Activated naive CD8-positive, alpha-beta T cell treated with anti-CD3 and anti-CD28 coated beads for 36 hours (primary cell): ENCODE measurements at places on chromosomes 7 and 10.

- no peak overlapping the region for H3K4me3 ChIP-seq
- DNase-seq = no peak
- peaks cover 61% of the 10 kb centered on the region for H3K4me1 ChIP-seq
- no peaks in the 10 kb centered on the region for H3K27me3 ChIP-seq
Observed at GRCh38 chr7:106102387-106102966, 9.6 kb downstream of the SYPL1 start.

DNA sequence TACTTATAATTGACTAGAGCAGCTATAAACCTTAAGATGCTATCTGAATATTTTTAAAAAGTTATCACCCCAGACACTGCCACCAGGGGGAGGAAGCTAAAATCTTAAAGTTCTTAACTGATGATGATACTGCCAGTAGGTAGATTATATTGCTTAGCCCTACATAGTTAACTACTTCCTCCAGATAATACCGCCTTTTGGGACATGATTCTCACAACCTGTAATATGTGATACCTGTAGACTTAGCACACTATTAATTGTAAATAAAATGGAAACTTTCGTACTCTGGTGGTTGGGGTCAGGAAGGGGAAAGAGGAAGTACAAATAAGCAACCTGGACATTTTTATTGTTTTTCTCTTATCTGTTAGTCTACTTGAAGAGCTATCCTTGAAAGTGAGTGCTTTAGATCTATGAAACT lies 268.9 kb downstream of the ADK start:
- no peak overlapping the region for H3K4me3 ChIP-seq
- peaks cover 16% of the 10 kb centered on the region for H3K36me3 ChIP-seq
- no peak overlapping the region for H3K27ac ChIP-seq
- no peak for DNase-seq

DNA sequence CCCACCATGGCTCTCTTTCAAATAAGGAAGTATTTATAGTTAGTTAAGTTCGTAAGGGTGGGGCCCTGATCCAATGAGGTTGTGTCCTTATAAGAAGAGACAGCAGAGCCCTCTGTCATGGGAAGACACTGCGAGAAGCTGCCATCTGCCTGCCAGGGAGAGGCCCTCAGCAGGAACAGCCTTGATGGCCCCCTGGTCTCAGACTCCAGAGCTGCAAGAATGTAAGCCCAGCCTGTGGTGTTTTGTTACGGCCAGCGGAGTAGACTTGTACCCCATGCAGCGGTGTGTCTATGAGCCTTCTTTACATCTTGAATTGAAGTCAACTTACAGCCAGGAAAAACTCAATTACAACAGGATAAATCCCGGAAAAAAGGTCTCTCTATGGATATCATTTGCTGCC lies 14.3 kb upstream of the LARP4B start:
- DNase-seq = no peak
- H3K4me3 ChIP-seq = no peak overlapping the region
- H3K27me3 ChIP-seq = peaks cover 4% of the 10 kb centered on the region
- H3K36me3 ChIP-seq = no peaks in the 10 kb centered on the region
- H3K4me1 ChIP-seq = peaks cover 34% of the 10 kb centered on the region

- H3K36me3 ChIP-seq = no peaks in the 10 kb centered on the region
- DNase-seq = no peak
- no peaks in the 10 kb centered on the region for H3K4me1 ChIP-seq
- no peaks in the 10 kb centered on the region for H3K27me3 ChIP-seq
Observed at GRCh38 chr7:81744389-81744788, 25.5 kb downstream of the HGF start.

GRCh38 chr10:99835947-99836346 lies 53.5 kb downstream of the ABCC2 start:
- H3K36me3 ChIP-seq = no peaks in the 10 kb centered on the region
- H3K4me3 ChIP-seq = no peak overlapping the region

GRCh38 chr7:95881597-95881996 lies 109.2 kb downstream of the DYNC1I1 start:
- no peaks in the 10 kb centered on the region for H3K4me1 ChIP-seq
- DNase-seq = no peak
- H3K36me3 ChIP-seq = no peaks in the 10 kb centered on the region
- H3K27ac ChIP-seq = no peak overlapping the region
- H3K27me3 ChIP-seq = peaks cover under 1% of the 10 kb centered on the region
- no peak overlapping the region for H3K4me3 ChIP-seq

DNA sequence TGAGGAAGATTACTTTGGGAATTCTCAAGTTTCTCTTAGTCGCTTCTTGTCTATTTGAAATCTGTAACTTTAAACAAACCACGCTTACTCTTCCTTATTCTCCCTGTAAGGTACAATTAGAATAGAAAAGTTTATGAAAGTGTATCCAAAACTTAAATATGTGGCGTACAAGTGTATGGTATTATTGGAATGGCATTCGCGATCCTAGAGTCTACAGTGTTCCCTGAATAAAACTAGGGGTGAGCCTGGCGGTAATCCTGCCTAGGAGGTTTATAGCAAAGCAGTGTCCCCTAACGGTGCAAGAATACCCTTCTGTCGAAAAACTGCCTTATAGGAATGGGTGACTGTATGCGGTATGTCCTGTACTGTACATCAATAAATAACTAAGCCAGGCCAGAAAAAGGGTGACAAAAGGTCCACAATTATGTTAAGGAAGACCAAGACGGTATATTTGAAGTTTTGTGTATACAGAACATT lies 1.2 kb downstream of the TASOR2 start:
- H3K4me1 ChIP-seq = peaks cover 42% of the 10 kb centered on the region
- peak overlapping the region; percentile 95 for H3K27ac ChIP-seq
- H3K4me3 ChIP-seq = peak overlapping the region; percentile 93
- DNase-seq = no peak

- H3K27me3 ChIP-seq = peaks cover 26% of the 10 kb centered on the region
- no peak for DNase-seq
- H3K4me3 ChIP-seq = no peak overlapping the region
- no peaks in the 10 kb centered on the region for H3K36me3 ChIP-seq
Observed at GRCh38 chr7:69839782-69840181, 241.5 kb downstream of the AUTS2 start.

DNA sequence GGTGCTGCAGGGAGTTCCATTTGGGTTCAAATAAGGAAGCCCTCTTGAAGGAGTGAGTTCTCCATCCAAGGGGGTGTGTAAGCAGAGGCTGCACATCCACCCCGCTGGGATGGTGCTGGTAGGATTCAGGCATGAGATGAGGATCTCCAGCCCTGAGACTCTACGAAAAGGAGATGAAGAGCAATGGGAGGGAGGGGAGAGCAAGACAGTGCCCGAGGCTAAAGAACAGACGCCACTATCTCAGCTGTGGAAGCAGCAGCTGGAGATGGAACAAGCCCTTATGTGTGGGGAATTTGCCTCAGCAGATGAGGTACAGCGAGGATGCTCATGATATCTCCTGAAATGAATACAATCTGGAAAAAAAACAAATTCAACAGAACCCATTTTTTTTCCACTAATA lies 28.1 kb upstream of the MYL10 start:
- DNase-seq = no peak
- peaks cover 30% of the 10 kb centered on the region for H3K27me3 ChIP-seq
- H3K36me3 ChIP-seq = no peaks in the 10 kb centered on the region
- no peak overlapping the region for H3K4me3 ChIP-seq

GRCh38 chr7:97342512-97342911 lies 225.0 kb downstream of the SDHAF3 start:
- H3K27me3 ChIP-seq = no peaks in the 10 kb centered on the region
- no peak overlapping the region for H3K4me3 ChIP-seq
- no peak overlapping the region for H3K27ac ChIP-seq
- H3K36me3 ChIP-seq = no peaks in the 10 kb centered on the region
- no peak for DNase-seq
- H3K4me1 ChIP-seq = no peaks in the 10 kb centered on the region

GRCh38 chr7:20200971-20201370 lies 16.2 kb downstream of the MACC1 start:
- DNase-seq = no peak
- H3K36me3 ChIP-seq = peaks cover 1% of the 10 kb centered on the region
- peaks cover 2% of the 10 kb centered on the region for H3K4me1 ChIP-seq
- no peak overlapping the region for H3K27ac ChIP-seq

- peaks cover 2% of the 10 kb centered on the region for H3K36me3 ChIP-seq
- H3K27ac ChIP-seq = no peak overlapping the region
- no peak for DNase-seq
- no peaks in the 10 kb centered on the region for H3K27me3 ChIP-seq
- H3K4me1 ChIP-seq = no peaks in the 10 kb centered on the region
- H3K4me3 ChIP-seq = no peak overlapping the region
Observed at GRCh38 chr10:81570878-81571794, 303.9 kb upstream of the NRG3 start.

GRCh38 chr10:17523246-17523753 lies 68.9 kb upstream of the ST8SIA6 start:
- no peak for DNase-seq
- H3K4me1 ChIP-seq = no peaks in the 10 kb centered on the region
- H3K4me3 ChIP-seq = no peak overlapping the region
- no peaks in the 10 kb centered on the region for H3K36me3 ChIP-seq
- H3K27me3 ChIP-seq = peaks cover 7% of the 10 kb centered on the region

GRCh38 chr7:5377279-5377678 lies 46.4 kb downstream of the TNRC18 start:
- H3K27me3 ChIP-seq = no peaks in the 10 kb centered on the region
- H3K27ac ChIP-seq = no peak overlapping the region
- DNase-seq = no peak

- no peak for DNase-seq
- H3K27me3 ChIP-seq = peaks cover 9% of the 10 kb centered on the region
Observed at GRCh38 chr7:20441991-20442441, 111.3 kb downstream of the ITGB8 start.

DNA sequence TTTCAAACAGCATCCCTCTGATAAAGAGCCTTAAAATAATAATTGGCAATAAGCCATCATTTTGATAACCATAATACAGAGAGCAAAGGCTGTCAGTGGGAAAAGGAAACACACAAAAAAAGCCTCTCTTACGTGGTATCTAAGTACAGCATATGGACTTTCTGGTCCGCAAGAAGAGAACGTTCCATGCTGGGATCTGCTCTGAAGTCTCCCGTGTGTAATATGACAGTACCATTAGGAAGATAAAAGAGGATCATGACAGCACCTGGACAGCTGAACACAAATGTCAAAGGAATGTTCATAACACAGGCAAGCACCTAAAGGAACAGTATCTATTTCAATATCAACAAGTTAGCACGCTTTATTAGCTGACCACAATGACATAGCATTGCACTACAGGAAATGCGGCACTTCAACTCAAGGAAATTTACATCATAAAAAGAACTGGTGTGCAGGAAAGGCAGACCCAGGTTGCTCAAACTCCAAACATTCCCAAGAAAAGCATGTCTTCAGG lies 9.9 kb downstream of the DCLRE1A start:
- H3K27ac ChIP-seq = no peak overlapping the region
- H3K27me3 ChIP-seq = no peaks in the 10 kb centered on the region
- no peak overlapping the region for H3K4me3 ChIP-seq
- H3K36me3 ChIP-seq = peaks cover 30% of the 10 kb centered on the region

- peaks cover 83% of the 10 kb centered on the region for H3K36me3 ChIP-seq
- no peak for DNase-seq
- no peak overlapping the region for H3K27ac ChIP-seq
- H3K4me1 ChIP-seq = no peaks in the 10 kb centered on the region
- H3K4me3 ChIP-seq = no peak overlapping the region
- no peaks in the 10 kb centered on the region for H3K27me3 ChIP-seq
Observed at GRCh38 chr10:13184276-13184675, 22.9 kb downstream of the MCM10 start.

GRCh38 chr10:4609251-4609650 lies 216.8 kb upstream of the AKR1E2 start:
- H3K27me3 ChIP-seq = peaks cover 10% of the 10 kb centered on the region
- no peak overlapping the region for H3K4me3 ChIP-seq
- H3K36me3 ChIP-seq = no peaks in the 10 kb centered on the region
- no peak for DNase-seq

GRCh38 chr10:6239213-6239991 lies 36.7 kb downstream of the PFKFB3 start:
- H3K4me3 ChIP-seq = no peak overlapping the region
- no peaks in the 10 kb centered on the region for H3K27me3 ChIP-seq
- peak overlapping the region; percentile 59 for H3K27ac ChIP-seq
- peaks cover 47% of the 10 kb centered on the region for H3K36me3 ChIP-seq
- DNase-seq = peak; percentile 74
- peaks cover 20% of the 10 kb centered on the region for H3K4me1 ChIP-seq

GRCh38 chr10:122248356-122249302 lies 22.5 kb upstream of the BTBD16 start:
- no peak overlapping the region for H3K27ac ChIP-seq
- H3K4me3 ChIP-seq = no peak overlapping the region
- H3K4me1 ChIP-seq = no peaks in the 10 kb centered on the region

- DNase-seq = no peak
- no peaks in the 10 kb centered on the region for H3K27me3 ChIP-seq
- H3K36me3 ChIP-seq = peaks cover 40% of the 10 kb centered on the region
Observed at GRCh38 chr10:1057106-1057657, 997 bp downstream of the WDR37 start.

DNA sequence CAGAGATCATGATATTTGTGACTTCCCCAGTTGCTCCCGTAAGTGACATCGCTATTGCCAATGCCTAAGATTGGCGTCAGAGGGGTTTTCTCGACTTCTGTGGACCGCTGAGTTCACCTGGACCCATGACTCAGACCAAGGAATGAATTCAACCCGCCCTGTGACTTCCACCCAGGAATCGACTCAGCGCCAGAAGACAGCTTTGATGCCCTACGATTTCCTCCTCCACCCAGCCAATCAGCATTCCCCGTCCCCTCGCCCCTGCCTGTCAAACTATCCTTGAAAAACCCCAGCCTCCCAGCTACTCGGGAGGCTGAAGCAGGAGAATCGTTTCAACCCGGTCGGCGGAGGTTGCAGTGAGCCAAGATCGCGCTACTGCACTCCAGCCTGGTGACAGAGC lies 58.3 kb downstream of the MICALL2 start:
- H3K4me3 ChIP-seq = no peak overlapping the region
- peaks cover 5% of the 10 kb centered on the region for H3K4me1 ChIP-seq
- no peak overlapping the region for H3K27ac ChIP-seq
- DNase-seq = no peak
- peaks cover 74% of the 10 kb centered on the region for H3K27me3 ChIP-seq

DNA sequence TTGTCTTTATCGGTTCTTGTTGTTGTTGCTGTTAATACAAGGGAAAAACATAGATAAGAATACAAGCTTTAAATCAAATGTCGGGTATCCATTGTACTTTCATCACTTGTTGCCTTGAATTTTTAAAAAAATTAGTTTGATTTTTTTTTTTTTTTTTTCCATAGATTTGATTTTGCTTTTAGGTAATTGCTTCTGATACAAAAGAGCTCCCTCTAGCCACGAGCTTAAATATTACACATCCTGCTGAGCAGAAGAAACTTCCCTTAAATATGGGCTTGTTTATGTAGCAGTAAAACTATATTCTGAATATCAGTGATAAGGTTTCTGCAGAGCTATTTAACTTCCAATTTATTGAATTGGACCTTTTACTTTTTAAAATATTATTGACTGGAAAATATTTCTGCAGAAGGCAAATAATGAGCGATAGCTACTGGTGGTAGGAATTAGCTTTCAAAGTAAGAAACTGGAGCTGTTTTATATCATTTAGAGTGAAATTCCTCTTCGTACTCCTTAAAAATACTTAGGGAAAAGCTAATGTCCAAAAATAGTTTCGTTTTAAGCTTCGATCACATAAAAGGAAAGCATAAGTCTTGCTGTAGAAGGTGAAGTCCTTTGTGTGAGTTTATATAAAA lies 216.9 kb downstream of the POLR1F start:
- no peaks in the 10 kb centered on the region for H3K27me3 ChIP-seq
- H3K36me3 ChIP-seq = no peaks in the 10 kb centered on the region
- H3K4me3 ChIP-seq = no peak overlapping the region
- DNase-seq = no peak
- H3K4me1 ChIP-seq = no peaks in the 10 kb centered on the region

- peaks cover 2% of the 10 kb centered on the region for H3K4me1 ChIP-seq
- H3K27me3 ChIP-seq = no peaks in the 10 kb centered on the region
- peak overlapping the region; percentile 26 for H3K4me3 ChIP-seq
- DNase-seq = no peak
- H3K36me3 ChIP-seq = no peaks in the 10 kb centered on the region
- H3K27ac ChIP-seq = no peak overlapping the region
Observed at GRCh38 chr7:22001345-22002004, 55.8 kb upstream of the CDCA7L start.
